ENCODE measurements at places on chromosomes 12 and 14.

GRCh38 chr12:53589423-53589822, 36.8 kb downstream of the ATF7 start:
- no peak for DNase-seq

DNA sequence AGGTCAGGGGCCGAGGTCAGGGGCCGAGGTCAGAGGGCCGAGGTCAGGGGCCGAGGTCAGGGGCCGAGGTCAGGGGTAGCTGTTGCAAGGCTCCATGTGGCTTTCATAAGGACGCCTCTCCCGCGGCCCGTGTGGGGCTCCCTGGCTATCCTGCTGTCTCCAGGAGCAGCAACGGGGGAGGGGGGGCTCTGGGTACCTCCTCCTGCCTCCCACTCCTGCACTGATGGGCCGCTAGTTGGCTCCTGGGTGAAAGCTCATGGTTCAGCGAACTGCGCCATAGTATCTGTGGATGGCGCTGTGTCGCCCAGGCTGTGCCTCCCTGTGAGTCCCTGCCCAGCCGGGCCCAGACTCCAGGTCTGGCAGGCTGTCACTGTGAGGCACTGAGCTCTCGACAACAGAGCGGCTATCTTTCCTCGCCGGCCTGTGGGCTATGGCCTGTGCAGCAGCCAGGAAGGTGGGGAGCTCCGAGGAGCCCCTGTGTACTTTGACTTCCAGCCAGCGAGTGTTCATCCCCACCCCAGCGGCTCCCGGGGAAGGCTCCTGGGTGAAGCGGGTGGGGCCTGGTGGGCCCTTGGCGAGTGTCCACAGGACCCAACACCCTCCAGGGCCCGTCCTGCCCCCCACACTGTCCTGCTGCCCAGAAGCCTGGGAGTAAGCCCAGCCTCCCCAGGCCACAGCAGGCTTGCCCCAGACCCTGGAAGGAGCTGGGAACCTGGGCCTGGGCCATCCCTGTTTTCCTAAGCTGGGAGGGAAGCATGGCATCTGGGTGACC, 8.1 kb downstream of the RFLNA start:
- no peak for DNase-seq

- DNase-seq = no peak
These were observed 636 bp upstream of the ARL6IP4 start for GRCh38 chr12:122979908-122980182.

GRCh38 chr14:65470404-65470880, 57.9 kb downstream of the FUT8 start:
- no peak for DNase-seq

GRCh38 chr14:100416921-100417860, 94.1 kb downstream of the SLC25A47 start:
- DNase-seq = no peak

DNA sequence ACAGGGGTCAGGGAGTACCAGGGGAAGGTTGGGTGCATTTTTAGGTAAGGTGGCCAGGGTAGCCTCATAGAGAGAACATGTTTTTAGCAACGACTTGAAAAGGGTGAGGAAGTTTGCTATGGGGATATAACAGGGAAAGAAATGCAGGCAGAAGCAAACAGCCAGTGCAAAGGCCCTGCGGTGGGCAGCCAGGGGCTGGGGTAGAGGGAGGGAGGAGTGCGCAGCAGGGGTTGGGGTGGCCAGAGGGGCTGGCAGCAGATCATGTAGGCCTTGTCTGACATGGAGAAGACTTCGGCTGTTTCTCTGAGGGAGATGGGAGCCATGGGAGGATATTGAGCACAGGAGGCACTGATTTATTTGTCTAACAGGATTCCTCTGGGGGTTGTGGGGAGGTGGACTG, 242.5 kb downstream of the RBM19 start:
- DNase-seq = no peak

DNA sequence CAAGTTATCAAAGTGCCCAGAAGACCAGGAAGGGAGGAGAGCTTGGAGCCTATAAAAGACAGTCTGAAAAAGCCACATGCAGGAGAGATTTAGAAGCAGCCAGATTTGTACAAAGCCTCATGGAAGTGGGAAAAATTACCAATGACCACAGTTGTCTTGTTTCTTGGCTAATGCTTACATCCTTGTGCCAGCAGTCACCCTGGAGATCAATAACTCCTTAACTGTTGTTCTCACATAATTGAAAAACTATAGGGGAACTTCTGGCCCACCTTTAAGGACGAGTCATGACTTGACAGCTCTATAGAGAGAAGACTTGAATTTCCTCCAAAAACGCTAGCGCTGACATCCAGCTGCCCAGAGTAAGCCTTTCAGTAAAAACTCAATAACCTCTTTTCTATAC, 313.1 kb downstream of the GALC start:
- no peak for DNase-seq

DNA sequence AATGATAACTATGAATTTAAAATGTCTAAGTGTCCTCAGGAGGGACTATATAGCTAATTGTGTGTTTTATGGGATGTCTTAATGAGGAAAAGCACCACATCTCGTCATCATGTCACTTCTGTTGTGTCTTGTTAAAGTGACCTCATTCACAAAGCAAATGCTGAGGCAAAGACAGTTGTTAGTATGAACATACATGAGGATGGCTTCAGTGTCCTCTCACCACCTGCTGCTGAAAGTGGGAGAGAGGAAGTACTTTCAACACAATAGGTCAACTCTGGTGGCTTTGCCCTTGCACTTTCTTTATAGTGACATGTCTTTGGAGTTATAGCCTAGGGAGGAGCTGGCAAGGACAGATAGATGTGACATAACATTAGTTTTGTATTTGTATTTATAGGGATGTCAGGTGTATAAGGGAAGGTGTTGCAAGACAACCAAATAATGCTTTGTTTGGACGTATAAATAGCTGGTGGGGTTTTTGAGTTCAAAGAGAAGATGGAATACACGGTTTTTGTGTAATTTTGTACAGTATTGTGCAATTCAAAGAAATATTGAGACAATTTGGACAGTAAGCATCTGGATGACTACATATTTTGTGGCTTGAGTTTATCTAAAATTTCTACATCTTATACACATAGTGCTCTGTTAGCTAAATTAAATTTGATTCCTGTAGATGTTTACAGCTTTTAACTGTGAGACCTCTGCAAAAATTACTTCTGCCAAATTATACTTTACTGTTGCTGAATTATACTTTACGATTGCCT, 131.7 kb upstream of the ATP2B1 start:
- DNase-seq = no peak

- DNase-seq = no peak
These were observed 93.5 kb downstream of the LMNTD1 start for GRCh38 chr12:25459541-25459951.
